K562 (cell line): ENCODE measurements at places on chromosomes 4 and X. TPM values are rescaled to one million over a fixed set of nuclear protein-coding genes. Genes with fewer than 3 reads are reported as not detected.

GRCh38 chrX:56231537-56232090, 542 bp upstream of the KLF8 start:
- no peak for DNase-seq

DNA sequence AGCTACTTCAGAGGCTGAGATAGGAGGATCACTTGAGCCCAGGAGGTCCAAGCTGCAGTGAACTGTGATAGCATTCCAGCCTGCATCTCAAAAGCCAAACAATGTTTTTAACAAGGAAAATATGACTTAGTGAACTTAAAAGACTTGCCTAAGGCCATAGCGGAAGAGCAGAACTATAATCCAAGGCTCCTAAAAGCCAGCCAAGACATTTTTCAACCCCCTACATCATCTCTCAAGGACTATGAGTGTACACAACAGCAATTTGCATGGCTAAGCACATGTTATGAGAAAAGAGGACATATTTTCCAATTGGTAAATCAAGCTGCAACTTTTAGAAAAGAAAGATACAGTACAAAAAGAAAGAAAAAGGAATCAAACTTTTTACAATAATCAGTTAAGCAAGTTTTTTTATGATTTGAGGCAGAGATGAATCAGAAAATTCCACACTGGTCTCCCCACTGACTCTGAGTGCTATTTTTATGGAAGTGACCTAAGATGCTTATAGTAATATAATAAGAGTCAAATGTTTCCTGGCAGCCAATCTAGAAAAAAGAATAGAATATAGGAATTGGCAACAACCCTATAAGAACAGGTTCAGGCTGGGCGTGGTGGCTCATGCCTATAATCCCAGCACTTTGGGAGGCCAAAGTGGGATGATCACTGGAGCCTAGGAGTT, 9.8 kb upstream of the ACOT9 start:
- no peak for DNase-seq

DNA sequence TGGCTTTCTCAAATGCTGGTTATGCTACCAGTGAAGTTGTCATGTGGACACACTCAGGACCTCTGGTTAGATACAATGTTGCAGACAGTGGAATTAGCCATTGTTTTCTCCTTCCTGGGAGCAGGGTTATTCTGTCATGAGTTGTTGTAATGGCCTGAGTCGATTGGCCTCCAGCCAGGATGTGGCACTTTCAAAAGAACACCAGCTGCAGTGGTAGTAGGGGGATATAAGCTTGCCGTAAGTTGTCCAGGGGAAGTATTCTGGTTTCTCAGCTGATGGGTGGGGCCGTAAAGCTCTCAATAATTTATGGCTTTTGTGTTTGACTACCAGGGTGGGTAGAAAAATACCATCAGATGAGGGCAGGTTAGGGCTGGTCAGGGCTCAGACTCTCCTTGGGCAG, 697.5 kb upstream of the GNPDA2 start:
- no peak for DNase-seq

DNA sequence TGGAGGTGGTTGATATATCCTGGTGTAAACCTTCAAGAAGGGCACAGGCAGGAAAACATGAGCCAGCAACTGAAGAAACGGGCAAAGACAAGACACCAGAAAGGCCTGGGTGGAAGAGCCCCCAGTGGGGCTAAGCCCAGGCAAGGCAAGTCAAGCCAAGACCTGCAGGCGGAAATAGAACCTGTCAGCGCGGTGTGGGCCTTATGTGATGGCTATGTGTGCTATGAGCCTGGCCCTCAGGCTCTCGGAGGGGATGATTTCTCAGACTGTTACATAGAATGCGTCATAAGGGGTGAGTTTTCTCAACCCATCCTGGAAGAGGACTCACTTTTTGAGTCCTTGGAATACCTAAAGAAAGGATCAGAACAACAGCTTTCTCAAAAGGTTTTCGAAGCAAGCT, 7.2 kb downstream of the ZFP42 start:
- DNase-seq: no peak

- no peak for DNase-seq
Observed at GRCh38 chrX:116272322-116272721, 101.8 kb downstream of the AGTR2 start.

- DNase-seq: no peak
Observed at GRCh38 chr4:54005475-54005874, 58.9 kb downstream of the CHIC2 start.

The LRCH2 gene
- total RNA-seq: 2.6 TPM in 2 replicates
